Activated gamma-delta T cell treated with anti-CD3 and anti-CD28 coated beads, Interleukin-2, amount 50 U/mL, for 16 hours (primary cell): ENCODE measurements at places on chromosomes 6 and 20.

GRCh38 chr6:65903992-65904391 is 197.0 kb upstream of the EYS start:
- DNase-seq, result no peak

- no peak for DNase-seq
These were observed 74.7 kb downstream of the SRC start for GRCh38 chr20:37420610-37421009.

GRCh38 chr20:37108676-37109075 is 12.9 kb upstream of the RBL1 start:
- DNase-seq, result no peak

- no peak for DNase-seq
These were observed at the start of gene MOCS1 for GRCh38 chr6:39934131-39934757. TSS of gene MOCS1 (minus strand) at chr6:39934462. CDS start at chr6:39934417, 45 bp downstream.

GRCh38 chr6:35149891-35150566 is 8.9 kb upstream of the TCP11 start:
- no peak for DNase-seq

GRCh38 chr20:10089871-10090587 is 55.2 kb downstream of the ANKEF1 start:
- no peak for DNase-seq

DNA sequence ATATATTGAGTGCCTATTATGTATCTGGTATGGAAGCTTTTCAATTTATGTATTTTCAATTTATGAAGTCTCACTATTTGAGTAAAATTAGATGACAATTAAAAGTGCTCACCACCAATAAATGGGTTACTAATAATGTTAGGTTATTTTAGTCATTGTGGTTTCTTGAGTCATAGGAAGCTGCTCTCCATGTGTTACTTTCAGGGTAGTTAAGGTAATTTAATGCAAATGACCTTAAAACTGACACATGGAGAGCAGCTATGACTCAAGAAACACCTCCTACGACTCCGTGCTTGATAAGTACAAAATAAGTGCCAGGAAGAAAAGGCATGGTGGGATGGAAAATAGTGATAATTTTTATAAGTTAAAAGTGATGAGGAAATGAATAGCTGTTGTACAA is 16.5 kb upstream of the TINAG start:
- no peak for DNase-seq
